ENCODE measurements at places on chromosomes 5 and 9.

- DNase-seq = no peak
These were observed 77.1 kb downstream of the BAAT start for GRCh38 chr9:101307524-101308213.

DNA sequence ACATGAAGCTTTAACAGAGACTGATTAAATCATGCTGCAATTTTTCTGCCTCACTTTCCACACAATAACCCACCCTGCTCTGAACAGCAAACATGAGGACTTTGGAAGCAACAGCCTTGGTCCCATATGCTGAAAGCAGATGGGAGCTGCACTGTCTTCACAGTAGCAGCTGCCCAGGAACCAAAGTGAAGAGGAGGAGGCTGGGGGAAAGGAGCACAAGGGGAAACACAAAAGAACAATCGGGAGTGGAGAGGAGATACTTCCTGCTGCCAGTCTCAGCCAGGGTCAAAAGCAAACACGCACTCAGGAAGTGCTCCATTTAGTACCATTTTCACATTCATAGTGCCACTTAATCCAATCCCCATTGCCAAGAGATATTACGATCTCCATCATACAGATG, 183.3 kb upstream of the PUM3 start:
- no peak for DNase-seq

DNA sequence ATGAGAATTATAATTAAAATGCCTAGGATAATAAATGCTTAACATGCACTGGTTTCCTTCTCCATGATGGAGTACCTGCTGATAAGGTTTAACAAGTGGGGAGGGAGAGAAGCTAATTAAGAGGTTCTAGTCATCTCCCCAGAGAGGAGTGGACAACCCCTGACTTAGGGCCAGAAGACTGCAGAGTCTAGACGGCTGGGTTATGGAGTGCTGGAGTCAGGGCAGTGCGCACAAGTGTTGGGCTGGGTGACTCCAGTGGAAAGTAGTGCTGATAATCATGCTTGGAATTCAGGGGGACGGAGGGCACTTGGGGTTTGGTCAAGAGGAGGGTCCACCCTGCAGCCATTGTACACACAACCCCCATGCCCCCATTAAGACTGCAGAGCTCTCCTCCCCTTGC, 32.8 kb upstream of the TGFBI start:
- no peak for DNase-seq

GRCh38 chr5:104400941-104401340, 838.4 kb upstream of the NUDT12 start:
- no peak for DNase-seq

DNA sequence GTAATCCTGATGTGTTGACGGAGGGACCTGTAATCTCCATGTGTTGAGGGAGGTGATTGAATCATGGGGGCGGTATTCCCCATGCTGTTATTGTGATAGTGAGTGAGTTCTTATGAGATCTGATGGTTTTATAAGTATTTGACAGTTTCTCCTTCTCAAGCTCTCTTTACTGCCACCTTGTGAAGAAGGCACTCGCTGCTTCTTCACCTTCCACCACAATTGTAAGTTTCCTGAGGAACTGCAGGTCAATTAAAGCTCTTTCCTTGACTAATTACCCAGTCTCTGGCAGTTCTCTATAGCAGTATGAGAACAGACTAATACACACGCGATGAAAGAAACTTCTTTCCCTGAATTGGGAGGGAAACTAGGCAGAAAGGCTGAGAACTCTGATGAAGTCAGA, 141.1 kb upstream of the RAD23B start:
- DNase-seq = no peak

DNA sequence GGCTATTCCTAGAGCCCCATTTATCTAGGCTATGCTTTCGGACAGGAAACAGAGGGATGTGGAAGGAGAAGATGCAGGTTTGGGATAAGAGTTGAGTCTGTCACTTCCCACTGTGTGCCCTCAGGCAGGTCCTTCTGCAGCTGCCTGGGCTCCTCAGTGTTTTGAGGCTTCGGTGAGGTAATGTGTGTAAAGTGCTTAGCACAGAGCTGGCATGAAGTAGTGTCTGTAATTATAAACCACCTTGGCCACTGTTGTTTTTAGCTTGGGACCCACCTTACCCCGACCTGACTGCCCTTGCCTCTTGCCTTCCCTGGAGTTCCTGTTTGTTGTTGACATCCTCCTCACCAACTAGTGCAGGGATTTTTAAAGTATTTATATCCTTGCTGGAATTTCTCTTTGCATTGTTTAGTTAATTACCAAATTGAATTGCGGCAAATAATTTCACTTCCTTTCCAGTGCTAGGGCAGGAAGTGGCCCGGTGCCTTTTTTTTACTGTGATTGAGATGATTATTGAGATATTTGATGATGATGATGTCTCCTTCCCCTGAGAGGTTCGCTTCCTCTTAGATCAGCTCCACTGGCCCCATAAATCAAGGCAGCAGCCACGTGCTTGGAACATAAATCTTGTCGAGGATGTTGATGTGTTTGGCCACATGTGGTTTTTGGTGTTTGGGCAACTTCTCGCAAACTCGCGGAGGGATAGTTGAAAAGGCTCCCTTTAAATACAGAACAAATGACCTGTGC, 38.3 kb upstream of the DAB2IP start:
- DNase-seq = no peak

GRCh38 chr9:95506428-95506677, 10.4 kb downstream of the PTCH1 start:
- no peak for DNase-seq

GRCh38 chr5:150163035-150163434, 3.5 kb upstream of the CDX1 start:
- no peak for DNase-seq

GRCh38 chr5:153544706-153545105, 54.2 kb downstream of the GRIA1 start:
- DNase-seq = no peak

DNA sequence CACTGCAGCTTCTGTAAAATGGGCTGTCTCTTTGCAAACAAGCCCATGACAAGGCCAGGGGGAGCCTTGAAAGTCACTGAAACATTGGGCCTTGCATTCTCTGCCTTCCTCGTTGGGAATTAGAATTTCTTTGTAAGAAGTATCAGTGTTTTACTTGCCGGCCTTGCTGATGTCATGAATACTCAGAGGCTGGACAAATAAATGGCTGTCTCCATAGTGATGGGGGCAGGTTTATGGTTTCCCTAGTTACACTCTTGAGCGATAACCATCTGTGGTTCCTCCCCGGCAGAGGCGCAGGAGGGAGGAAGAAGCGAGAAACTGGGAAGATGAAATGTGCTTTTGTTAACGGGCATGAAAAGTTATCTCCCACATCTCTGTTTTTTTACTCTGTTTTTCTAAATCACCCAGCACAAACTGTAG, 272.7 kb upstream of the PANK3 start:
- DNase-seq = peak; percentile 60

- DNase-seq = peak; percentile 6
These were observed 2.9 kb downstream of the HTR1A start for GRCh38 chr5:63959177-63959982.

DNA sequence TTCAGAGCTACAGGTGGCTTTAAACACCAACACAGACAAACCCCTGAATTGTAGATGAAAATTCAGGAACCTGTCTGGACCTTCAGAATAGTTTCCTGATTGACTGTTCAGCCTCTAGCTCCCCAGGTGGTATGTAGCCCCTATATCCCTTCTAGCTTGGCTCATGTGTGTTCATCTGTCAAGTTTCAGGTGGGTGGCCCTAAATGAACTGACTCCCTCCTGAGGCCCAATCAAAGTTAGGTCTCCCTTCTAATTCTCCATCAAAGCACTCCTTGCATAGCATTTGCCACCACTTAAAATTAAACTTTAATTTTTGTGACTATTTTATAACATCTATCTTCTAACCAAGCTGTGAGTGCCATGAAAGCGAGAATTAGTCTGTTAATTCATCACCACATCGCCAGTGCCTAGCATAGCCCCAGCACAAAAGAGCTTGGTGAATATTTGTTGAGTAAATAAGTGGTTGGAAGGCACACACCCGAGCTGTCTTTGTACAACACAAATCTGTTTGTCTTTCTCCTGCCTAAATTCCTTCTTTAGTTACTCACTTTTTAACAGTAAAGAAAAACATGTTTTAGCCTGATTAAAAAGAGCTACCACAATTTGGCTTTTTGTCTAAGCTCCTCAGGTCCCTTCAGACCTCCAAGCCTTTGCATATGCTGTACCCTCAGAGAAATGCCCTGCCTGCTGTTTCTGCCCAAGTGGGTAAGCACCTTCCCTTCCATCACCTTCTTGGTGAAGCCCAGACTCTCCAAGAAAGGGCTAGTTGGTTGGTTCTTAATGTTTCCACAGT, 138.1 kb upstream of the HMHB1 start:
- DNase-seq = no peak

GRCh38 chr5:116650544-116650943, 75.9 kb upstream of the SEMA6A start:
- no peak for DNase-seq

DNA sequence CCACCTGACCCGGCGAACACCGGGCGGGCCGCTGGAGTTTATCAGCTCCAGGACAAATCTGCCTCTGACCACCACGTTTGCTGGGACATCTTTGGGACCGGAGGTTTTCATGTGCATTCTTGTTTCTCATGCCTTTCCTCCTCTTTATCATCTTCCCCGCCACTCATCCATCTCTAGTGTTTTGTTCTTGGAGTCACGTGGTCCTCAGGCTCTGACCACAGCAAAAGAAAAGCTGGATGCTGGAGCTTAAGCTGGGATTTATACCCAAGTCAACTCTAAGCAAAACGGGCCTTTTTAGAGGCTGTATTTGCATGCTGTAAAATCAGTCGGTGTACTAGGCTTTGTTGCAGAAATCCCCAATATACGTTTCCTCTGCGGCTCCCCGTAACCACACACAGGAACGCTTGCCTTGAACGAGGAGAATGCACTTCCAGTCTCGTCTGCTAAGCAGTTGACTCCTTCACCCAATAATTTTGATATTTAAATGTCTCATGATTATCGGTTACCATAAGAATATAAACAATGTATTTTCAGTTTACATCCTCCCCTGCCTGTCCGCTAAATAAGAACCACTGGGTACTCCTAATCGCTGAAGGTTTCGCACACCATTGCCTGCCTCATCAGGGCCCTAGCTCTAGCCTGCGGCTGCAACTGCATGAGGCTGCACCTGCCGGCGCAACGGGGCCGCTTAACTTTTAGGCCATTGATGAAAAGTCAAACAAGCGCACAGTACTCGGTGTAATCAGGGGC, 560 bp upstream of the NDUFS6 start:
- DNase-seq = no peak

DNA sequence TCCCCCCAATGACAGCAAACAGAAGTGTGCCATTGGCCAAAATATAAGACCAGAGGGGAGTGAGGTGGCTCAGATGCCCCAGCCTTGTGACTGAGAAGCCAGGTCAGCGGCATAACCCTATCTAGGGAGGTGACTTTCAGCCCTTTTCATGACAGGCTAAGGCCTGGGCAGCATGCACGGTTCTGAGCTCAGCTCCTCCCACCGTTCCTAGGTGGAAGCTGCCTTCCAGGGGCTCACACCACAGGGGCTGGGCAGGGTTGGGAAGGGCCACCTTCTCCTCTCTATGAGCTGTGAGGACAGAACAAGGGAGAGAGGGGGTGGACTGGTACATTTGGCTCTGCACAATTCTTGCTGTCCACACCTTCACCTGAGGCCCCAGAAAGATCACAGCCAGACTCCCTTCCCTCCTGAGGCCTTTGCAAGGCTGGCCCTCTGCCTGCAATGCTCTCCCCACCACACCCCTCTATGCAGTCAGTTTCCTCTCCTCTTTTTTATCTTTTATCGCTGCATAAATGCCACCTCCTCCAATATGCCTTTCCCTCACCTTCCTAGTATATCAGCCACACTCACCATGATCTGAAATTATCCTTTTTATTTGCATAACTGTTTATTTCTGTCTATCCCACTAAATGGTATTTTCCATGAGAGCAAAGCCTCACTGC, 5.1 kb upstream of the EGR1 start:
- no peak for DNase-seq

DNA sequence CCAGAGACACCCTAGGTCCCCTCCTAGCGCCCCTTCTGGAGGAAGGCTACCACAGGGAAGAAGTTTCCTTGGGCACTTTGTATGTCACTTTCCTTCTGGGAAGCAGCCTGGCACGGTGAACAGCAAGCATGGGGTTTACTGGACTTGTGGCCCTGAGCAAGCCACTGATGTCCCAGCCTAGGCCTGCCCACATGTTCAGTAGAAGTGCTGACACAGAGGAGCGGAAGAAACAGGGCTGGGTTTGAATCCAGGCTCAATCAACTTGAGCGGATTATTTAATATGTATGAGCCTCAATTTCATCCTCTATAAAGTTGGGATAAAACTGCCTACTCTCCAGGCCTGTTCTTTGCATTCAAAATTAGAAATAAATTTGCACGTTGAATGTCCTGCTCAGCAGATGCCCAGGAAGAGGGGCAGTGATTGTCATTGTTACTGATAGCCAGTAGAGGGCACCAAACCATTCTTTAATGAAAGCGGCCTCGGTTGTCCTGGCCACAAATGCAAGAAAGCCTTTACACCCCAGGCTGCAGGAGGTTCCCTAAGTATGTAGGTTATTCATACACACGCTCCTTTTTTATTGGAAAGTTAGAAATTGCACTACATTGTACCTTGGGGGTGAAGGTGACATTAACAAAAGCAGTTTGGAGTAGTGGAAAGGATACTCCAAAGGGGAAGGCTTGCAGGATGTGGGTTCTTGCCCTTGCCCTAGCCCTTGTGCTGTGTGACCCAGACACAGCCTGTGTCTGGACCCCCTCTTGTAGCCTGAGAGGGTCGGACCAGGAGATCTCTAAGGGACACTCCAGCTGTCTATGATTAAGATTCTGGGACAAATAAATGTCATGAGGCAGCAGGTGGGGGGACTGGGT, 13.4 kb upstream of the XPA start:
- DNase-seq = no peak

DNA sequence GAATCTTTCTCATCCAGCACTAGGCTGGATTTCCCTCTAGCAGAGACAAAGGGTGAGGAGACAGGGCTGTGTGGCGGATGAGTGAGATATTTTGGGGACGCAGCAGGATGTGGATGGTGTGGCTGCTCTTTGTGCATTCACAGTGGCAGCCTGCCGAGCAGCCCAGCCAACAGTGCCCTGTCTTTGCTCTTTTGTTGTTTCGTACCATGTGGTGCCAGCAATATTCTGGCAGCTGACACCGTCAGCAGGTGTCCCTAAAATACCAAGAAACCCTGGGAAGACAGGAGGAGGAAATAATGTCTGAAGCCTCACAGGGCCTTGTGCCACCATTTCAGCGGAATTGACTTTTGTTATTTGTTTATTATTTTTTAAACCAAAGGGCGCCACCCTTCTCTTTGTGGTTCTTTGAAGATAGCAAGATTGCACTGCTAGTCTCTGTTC, 141.4 kb downstream of the CCDC192 start:
- DNase-seq = no peak

DNA sequence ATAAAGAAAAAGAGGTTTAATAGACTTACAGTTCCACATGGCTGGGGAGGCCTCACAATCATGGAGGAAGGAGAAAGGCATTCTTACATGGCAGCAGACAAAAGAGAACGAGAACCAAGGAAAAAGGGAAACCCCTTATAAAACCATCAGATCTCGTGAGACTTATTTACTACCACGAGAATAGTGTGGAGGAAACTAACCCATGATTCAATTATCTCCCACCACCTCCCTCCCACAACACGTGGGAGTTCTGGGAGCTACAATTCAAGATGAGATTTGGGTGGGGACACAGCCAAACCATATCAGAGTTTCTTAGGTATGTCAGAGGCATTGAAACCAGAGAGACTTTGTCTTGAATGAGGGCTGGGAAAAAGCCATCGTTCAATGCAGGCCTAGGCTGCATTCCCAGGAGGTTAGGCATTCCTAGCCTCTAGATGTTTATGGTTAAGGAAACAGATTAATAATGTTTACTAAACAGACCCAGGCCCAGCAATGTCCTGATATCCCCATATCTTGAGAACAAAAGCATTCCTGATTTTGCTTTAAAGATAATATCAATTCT, 7.5 kb upstream of the PAIP1 start:
- DNase-seq = no peak

Measured in right renal pelvis (tissue), 4 donors.